BE2C (cell line): ENCODE measurements at places on chromosomes 7 and 10.

- DNase-seq, result peak; percentile 71
These were observed at the start of gene ARHGAP21 for GRCh38 chr10:24723788-24724380. TSS of gene ARHGAP21 (minus strand) at chr10:24723887. CDS start at chr10:24721899, 1,988 bp downstream.

- DNase-seq, result no peak
These were observed 50.0 kb downstream of the NKX6-2 start for GRCh38 chr10:132735923-132736391.

GRCh38 chr7:99576251-99576650, 17.8 kb downstream of the ZNF655 start:
- no peak for DNase-seq

DNA sequence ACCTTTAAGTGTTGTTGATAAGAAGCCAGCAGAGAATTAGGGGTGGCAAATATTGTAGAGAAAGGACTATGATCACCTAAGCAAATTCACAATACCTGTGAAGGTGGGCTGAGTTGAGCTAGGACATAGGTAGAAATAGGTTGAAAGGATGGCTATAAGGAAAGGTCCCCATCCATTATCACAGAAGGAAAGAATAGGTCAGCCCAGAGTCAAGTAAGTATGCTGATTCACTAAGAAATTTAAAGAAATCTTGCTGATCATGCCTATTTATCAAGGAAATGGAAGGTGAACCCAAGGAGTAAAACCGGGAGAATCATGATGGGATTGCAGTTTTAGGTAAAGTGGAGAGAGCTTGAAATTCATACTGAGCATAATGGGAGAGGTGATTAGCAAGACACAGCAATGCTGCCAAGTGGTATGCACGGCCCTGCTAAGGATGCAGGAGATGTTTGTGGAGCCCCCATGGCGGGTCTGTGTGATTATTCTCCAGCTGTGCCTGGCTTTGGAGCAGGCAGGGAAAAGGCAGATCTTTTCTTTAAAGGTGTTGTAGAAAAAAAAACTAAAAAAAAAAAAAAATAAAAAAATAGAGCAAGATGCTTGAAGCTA, 399.4 kb downstream of the PLXDC2 start:
- no peak for DNase-seq

DNA sequence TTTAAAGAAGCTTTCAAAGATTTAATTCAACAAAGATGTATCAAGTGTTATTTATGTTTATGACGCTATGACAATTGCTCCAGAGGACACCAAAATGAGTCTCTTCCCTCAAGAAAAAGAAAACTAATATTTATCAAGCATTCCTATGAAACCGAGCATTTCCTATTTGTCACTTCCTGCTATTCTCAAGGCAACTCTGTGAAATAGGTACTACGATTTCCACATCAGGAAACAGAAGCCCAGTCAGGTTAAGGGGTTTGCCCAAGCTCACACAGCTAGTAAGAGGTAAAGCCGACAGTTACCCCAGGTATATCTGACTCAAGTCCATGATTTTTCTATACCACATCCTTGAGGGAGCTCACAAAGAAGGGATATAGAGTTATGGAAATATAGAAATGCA, 85.9 kb downstream of the TRIL start:
- no peak for DNase-seq

DNA sequence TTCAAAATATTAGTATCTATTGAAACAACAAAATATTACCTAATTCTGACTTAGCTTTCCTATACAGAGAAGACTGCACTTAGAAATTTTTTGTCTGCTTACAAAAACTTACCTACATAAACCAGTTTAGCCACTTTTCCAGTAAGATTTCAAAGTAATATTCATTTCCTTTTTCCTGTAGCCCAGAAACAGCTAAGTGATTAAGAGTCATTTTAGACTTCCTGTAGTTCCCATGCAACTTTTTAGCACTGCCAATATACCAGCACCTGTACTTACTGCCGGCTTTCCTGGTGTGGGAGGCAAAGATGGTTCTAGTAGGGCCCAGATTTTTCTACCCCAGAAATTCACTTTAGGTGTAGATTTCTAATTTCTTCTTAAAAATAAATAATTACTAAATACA, 21.8 kb downstream of the NT5C2 start:
- DNase-seq, result no peak

- DNase-seq, result no peak
These were observed 30.8 kb downstream of the CASD1 start for GRCh38 chr7:94540428-94540827.

GRCh38 chr7:121459148-121459547, 63.0 kb upstream of the FAM3C start:
- no peak for DNase-seq

DNA sequence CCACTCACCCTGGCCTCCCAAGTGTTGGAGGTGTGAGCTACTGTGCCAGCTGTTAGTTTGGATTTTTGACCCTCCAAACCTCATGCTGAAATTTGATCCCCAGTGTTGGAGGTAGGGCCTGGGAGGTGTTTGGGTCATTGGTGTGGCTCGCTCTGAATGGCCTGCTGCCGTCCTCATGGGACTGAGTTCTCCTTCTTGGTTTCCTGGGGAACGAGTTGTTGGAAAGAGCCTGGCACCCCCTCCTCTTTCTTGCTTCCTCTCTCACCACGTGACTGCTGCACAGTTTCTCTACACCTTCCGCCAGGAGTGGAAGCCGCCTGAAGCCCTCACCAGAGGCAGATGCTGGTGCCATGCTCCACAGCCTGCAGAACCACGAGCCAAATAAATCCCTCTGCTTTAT, 253.5 kb downstream of the PHTF2 start:
- no peak for DNase-seq

DNA sequence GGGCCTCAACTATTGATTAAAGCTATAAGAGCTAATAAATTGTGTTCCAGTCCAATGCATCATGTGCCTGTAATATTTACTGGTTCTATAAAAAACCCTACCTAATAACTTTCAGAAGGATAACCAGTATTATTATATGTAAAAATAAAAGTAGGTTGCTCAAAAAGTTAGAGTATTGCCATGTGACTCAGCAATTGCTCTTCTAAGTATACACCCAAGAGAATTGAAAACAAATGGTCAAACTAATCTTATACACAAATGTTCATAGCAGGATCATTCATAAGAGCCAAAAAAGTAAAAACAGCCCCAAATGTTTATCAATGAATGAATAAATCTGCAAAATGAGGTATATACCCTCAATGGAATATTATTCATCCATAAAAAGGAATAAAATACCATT, 89.5 kb upstream of the TES start:
- DNase-seq, result no peak

- no peak for DNase-seq
These were observed 28.5 kb upstream of the COL1A2 start for GRCh38 chr7:94366163-94366562.

DNA sequence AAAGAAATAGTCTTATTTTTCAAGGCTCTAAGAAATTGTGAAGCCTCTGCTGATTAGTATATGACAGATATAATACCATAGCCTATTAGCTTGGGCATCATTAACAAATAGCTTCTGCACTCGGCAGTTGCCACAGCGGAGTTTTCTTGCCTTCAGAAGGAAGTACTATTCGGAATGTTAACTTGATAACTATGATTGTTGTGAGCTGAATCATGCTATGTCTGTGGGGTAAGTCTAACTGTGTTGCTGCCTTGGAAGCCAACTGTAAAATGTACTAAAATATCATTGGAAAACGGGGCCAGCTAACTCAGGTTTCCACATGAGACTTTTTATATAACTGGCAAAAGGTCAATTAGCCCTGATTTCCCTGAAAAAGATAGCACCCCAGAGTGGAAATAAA, 93.2 kb downstream of the TWIST1 start:
- DNase-seq, result no peak

GRCh38 chr7:46753662-46754061, 828.2 kb downstream of the TNS3 start:
- no peak for DNase-seq

- no peak for DNase-seq
These were observed 134.1 kb downstream of the ADCY1 start for GRCh38 chr7:45708046-45708950.

DNA sequence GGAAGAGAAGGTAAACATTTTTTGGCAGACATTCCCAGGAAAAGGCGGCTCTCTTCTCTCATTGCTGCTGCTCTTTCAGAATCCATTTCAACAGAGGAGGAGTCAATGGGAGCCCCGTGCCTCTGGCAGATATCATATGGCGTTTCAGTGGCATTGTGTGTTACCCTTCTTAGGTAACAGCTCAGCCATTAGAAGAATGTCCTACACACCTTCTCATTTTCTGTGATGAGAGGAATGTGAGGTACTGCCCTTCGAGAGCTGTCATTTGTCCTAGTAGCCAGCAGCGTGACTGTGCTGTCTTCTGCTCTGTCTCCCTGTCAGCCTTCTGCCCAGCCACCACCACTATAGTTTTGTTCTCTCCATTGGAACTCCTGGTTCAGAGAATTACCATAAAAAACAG, 102.4 kb downstream of the EGFR start:
- no peak for DNase-seq

DNA sequence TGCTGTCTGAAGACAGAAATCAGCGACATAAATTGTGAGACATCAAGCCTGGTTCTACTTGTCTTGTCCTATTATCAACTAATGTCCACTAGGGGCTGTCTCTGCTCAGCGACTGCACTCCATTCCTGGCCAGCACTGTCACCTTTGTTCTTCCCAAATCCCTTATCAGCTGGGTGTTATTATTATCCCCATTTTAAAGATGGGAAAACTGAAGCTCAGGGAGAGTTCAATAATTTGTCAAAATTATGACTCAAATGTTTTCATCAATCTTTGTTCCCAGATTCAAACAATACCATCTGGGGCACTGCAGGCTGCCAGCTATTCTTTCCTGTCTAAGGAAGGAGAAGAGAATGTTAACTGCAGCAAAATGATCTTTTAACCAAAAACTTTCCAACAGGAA, 431.6 kb upstream of the NFE2L3 start:
- no peak for DNase-seq

- DNase-seq, result no peak
These were observed 93.7 kb downstream of the MDFIC start for GRCh38 chr7:115015619-115016018.

- DNase-seq, result no peak
These were observed 18.5 kb upstream of the ACBD5 start for GRCh38 chr10:27258838-27259812.

GRCh38 chr7:30313793-30314192, 29.4 kb downstream of the ZNRF2 start:
- DNase-seq, result no peak

GRCh38 chr10:73768881-73769280, 13.0 kb upstream of the CHCHD1 start:
- DNase-seq, result no peak

GRCh38 chr10:102347236-102347828, 48.2 kb upstream of the NFKB2 start:
- peak; percentile 43 for DNase-seq

DNA sequence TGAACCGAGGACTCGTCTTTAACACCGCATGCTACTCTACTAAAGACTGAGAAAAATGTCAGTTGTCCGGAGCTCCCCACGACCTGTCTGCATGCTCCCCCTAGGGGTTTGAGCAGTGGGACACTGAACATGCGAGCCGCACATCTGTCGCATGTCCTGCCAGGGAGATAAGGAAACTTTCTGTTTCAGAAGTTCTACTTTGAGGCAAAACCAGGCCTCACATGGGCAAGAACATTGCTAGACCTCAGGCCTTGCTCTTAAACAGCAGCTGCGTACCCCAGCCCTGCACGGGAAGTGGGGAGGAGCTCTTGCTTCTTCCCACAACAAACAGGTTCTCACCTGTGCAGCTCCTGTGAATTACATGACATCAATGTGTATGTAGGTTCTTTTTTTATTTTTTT, 30.3 kb upstream of the HERPUD2 start:
- no peak for DNase-seq
